ENCODE measurements at places on chromosomes 16 and 17.

DNA sequence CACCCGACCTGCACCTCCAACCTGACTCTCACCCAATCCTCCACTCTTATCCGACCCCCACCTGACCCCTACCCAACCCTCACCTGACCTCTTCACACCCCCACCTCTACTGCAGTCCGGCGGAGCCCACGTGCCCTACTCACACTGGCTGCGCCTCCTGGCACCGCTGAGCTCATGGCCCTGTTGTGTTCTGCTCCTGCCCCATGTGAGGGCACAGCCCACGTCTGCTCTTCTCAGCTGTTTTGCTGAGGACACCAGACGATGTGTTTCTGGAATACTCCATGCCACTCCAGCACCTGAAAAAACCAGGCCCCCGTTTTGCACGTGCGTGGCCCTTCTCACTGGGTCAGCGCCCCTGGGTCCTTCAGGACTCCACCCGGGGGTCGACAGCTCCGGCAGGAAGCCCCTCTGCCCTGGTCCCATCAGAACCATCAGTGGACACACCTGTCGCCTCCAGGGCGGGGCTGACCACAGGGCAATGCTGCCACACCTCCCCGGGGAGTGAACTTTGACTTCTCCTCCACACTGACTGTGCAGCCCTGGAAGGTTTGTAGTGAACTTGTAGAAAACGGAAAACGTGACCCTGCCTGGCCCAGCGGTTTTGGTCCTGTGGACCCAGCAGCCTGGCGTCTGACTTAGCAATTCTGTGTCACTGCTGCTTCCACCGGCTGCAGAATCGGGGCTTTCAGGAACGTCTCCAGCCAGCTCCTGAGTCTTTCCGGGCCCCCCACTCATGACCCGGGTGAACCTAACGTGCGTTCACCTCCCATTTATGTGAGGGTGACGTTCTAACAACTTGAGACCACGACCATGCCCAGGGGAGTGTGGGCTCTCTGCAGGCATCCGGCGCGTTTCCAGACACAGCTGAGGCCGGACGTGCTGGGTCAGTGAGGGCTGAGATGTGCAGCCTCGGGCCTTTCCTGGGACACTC lies 5.7 kb upstream of the RAB40B start:
- DNase-seq, result no peak

GRCh38 chr16:73965591-73965990 lies 331.0 kb upstream of the PSMD7 start:
- DNase-seq, result no peak

GRCh38 chr16:3554351-3554928 lies 22.8 kb downstream of the NLRC3 start:
- DNase-seq, result no peak

DNA sequence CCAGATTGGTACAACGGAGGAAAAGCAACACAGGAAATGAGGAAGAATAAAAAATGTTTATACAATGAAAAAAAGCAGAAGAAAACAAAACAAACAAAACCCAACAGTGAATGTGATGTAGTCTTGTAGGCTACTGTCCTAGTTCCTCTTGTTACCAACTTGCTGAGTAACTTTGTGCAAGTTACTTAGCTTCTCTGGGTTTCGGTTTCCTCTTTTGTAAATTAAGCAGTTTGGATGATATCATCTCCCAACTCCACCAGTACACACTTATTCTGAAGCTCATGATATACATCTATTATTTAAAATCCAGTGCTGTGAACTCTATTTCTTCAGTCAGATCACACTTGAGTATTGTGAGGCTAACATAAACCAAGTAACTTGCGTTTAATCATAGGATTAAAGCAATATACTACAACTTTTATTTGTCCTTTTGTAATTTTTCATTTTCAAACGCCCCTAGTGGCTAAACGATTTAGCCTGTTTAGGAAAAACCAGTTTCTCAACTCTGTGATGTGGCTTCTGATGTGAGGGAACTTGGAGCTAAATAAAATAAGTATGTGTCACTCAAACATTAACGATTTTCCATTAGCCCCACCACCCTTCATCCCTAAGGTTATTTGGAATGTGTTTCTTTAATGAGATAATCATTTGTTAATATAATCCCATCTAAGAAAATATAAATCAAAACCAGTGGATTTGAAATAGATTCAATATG lies 1.4 kb upstream of the UNK start:
- DNase-seq, result peak; percentile 38

DNA sequence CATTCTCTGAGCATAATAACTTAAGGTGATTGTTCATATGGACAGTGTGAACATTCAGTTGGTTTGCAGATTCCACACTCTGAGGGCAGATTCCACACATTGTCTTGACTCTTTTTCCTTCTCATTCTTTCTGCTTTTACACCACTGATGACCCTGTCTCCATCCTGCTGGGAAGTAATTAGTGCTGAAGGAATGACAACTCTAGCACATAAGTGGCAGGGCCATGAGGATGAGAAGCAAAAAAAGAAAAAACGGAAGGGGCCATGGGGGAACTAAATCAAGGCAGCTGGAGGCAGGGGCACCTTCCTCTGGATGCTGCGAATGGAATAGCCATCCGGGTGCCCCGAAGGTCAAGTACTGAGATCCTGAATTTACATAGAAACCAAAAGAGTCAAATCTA lies 944.0 kb downstream of the KCNJ2 start:
- DNase-seq, result no peak

- DNase-seq, result no peak
Observed at GRCh38 chr16:1497014-1497598, 3.9 kb downstream of the TELO2 start.

GRCh38 chr16:66164581-66165247 lies 201.8 kb upstream of the CDH5 start:
- DNase-seq, result no peak

DNA sequence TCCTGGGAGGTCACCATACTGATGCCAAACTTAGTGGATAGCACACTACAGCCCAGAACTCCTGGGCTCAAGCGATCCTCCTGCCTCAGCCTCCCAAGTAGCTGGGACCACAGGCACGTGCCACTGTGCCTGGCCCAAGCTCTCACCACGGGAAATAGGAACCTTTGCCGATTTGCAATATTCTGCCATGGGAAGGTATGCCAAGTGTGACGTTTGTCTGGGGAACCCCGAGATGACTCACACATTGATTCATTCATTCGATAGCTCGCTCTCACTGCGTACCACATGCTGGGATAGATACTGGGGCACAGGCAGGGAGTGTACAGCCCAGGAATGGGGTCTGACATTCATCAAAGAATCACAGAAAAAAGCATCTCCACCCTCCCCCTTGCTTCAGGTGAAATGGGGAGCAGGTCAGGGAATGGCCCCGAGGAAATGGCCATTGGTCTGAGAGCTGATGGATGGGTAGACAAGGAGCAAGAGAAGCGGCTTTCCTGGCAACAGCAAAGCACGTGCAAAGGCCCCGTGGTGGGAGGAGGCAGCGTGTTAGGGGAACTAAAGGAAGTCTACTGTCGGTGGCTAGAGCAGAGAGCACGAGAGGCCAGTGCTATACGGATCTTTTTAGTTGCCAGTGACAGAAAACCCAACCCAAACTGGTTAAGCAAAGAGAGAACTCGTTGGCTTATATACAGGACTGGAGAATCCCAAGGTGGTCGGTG lies 44.1 kb downstream of the DNAH17 start:
- DNase-seq, result no peak

- DNase-seq, result no peak
Observed at GRCh38 chr16:77531752-77532151, 96.9 kb upstream of the ADAMTS18 start.

GRCh38 chr17:75826561-75827307 lies 17.5 kb downstream of the UNC13D start:
- DNase-seq, result no peak

DNA sequence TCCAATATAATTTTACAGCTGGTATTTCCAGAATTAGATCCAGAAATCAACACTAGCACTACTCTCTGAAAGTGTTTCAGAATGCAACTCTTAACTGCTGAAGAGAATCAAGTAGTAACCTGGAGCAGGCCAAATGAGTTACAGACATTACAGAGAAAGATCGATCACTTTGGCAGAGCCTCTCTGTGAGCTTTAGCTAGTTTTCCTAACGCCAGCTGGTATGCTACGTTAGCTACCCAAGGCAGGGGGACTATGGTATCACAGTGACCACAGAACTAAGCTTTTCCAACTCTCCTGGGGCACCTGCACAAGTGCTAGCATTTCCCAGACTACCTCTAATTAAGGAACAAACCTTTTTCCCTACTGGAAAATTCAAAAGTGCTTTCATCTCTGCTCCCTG lies 30.4 kb downstream of the TRAF4 start:
- DNase-seq, result no peak

- no peak for DNase-seq
Observed at GRCh38 chr16:47481698-47482374, 20.7 kb downstream of the PHKB start.

DNA sequence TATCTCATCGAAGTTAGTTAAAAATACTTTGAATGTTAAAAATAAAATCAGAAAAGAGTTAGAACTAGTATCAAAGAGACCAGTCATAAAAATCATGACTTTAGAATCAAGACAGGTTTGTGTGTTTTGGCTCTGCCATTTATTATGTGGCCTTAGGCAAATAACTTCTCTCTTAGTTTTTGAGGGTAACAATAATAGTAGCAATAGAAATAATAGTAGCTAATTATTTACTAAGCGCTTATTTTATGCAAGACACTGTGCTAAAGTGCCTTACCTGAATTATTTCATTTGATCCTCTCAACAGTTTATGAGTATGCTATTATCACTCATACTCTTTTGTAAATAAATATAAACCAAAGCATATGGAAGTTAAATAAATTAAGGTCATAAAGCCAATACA lies 77.0 kb downstream of the SMURF2 start:
- DNase-seq, result no peak

- DNase-seq, result no peak
Observed at GRCh38 chr16:88060524-88061219, 109.4 kb downstream of the BANP start.

GRCh38 chr17:30091771-30092170 lies 24.8 kb upstream of the NSRP1 start:
- no peak for DNase-seq

GRCh38 chr17:77165577-77165976 lies 24.8 kb downstream of the SEC14L1 start:
- DNase-seq, result no peak

Data from NCI-H748 treated with DMSO at 0.1 percent for 48 hours (cell line).